Suppressor macrophage treated with lipopolysaccharide for 1 hour (primary cell): ENCODE measurements at places on chromosomes 3 and 15.

GRCh38 chr3:122392868-122393844 lies 9.2 kb downstream of the FAM162A start:
- peak; percentile 85 for DNase-seq

GRCh38 chr3:49747792-49748480 lies 24.2 kb upstream of the GMPPB start:
- no peak for DNase-seq

DNA sequence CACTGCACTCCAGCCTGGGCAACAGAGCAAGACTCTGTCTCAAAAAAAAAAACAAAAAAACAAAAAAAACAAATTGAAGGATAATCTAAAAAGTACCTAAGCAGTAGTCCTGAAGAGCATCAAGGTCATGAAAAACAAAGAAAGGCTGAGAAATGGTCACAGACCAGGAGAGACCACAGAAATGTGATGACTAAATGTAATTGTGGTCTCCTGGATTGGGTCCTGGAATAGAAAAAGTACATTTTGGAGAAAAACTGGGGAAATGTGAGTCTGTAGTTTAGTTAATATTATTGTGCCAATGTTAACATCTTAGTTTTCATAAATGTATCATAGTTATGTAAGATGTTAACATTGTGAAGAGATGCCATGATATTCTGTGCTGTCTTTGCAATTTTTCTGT lies 267.5 kb upstream of the NR2E3 start:
- DNase-seq: no peak

DNA sequence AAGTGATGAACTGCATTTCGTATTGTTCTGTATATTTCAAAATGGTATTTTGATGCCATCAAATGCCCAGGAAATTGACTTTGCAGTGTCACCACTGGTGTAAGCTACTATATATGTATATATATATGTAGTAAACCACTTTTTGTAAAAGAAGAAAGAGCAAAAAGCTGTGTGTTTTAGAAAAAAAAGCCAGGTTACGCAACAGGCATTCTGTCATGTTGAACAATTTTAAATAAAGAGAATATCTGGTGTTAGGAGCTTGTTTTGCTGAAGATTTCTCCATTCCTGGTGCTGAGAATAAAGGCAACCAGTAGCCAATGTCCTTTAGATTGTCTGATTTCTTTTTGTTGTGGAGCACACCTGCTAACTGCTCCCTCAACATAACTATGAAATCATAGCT lies 3.7 kb upstream of the ABHD10 start:
- DNase-seq: no peak

GRCh38 chr3:70726961-70727360 lies 414.5 kb upstream of the MDFIC2 start:
- DNase-seq: no peak

GRCh38 chr3:52707585-52707984 lies 1.7 kb downstream of the SPCS1 start:
- DNase-seq: no peak

GRCh38 chr15:58355973-58356372 lies 75.8 kb upstream of the LIPC start:
- DNase-seq: no peak

DNA sequence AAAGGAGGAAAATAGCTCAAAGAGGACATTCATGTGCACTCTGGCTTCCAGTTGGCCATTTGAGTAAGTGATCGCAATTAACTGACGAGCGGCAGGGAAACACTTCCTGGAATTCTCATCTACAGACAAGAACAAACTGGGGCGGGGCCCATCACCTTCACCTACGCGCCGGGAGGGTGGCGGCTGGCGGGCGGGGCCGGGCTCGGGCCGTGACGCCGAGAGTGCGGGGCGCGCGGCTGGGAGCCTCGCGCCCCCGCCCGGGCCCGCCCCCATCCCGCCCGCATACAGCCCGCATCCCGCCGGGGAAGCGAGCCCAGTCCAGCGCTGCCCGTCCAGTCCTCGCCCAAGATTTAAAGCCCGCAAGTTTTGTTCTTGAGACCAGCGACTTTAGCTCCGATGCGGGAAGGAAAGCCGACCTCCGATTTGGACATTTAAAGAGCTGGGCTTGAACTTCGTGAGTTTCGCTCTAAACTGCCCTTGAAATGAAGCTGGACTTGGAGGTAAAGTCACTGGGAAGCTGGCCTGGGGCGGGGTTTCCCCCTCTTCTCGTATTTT lies at the start of gene B3GNT5:
Gene B3GNT5 (plus strand): TSS at position 281 of the 555 bp plus-strand sequence. CDS start 16,546 bp downstream, outside the sequence.
- DNase-seq: peak; percentile 82

GRCh38 chr15:50224606-50225005 lies 40.9 kb downstream of the HDC start:
- DNase-seq: no peak

GRCh38 chr3:107555359-107555758 lies 32.6 kb downstream of the BBX start:
- DNase-seq: peak; percentile 29

GRCh38 chr3:188734395-188734794 lies 437.4 kb upstream of the TPRG1 start:
- DNase-seq: no peak

GRCh38 chr15:67068710-67069400 lies 3.5 kb downstream of the SMAD3 start:
- peak; percentile 39 for DNase-seq

DNA sequence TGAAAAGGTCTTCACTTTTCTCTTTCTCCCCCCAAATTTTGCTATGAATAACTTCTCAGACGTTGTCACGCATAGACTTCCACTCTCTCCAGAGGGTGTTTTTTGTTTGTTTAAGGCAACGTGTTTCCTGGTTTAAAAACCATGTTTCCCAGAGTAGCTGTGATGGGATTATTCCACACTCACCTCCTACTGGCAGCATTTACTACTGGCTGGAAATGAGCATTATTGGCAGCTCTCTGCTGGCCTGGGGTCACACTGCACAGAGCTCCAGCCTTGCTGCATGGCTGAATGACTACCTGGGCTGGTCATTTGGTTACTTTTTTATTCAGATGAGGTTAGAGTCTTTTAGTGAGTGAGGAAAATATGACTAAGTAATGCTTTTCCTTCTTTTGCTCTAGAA lies 65.2 kb downstream of the RARB start:
- no peak for DNase-seq

- DNase-seq: no peak
Measured at GRCh38 chr3:174460831-174461230, 398.3 kb upstream of the NAALADL2 start.

GRCh38 chr15:52784799-52785671 lies 5.1 kb downstream of the ONECUT1 start:
- DNase-seq: no peak

DNA sequence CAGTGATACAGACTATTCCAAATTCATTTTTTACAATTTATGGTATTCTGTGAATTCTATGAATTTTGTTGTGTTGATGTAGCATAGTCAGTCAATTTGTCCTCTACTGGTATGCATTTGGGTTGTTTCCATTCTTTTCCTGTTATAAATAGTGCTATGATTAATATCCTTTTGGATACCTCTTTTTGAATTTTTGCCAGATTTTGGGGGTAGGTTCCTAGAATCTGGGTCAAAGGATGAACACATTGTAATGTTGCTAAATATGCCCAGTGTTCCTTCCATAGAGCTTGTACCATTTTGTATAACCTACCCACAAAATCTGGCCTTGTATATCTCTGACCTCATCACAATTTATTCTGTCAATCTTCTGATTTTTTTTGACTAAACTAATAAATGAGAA lies 44.4 kb upstream of the C3orf38 start:
- no peak for DNase-seq

GRCh38 chr3:62167566-62168262 lies 205.6 kb downstream of the FEZF2 start:
- no peak for DNase-seq

DNA sequence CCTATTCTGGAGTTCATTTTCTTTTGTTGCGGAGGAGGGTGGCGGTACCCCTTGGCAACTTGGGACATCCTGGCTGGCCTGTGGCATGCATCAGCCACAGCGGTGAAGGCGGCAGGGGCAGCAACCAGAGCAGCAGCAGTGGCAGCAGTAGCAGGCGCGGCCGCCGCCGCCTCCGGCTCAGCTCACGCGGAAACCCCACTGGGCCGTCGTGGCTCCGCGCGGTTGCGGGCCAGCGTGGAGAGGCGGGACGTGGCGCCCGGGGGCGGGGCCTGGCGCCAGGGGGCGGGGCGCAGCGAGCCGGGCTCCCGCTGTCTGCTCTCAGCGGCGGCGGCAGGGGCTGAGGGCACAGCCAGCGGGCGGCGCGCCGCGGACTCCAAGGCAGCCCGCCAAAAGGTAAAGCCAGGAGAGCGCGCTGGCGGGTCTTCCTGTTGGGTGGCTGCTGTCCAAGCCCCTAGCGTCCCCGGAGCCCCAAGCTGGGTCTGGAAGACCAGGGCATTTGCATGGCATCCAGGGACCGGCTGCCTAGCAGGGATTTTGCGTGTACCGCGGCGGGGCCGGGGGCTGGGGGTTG lies 334.4 kb upstream of the THRB start:
- no peak for DNase-seq

DNA sequence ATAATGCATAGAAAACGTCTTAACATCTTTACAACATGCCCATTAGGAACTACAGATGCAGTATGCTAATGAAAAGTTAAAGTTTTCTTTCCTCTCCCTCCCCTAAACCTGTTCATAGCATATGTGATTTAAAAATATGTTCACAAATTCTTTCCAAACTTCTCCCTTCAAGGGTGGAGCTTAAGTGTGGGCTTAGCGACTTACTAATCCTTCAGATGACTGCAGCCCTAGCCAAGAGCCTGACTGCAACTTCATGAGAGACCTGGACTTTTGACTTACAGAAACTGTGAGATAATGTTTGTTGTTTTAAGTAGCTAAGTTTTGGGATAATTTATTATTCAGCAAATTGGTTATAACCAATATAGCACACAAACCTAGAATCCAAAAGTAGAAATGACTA lies 22.0 kb upstream of the ANXA2 start:
- peak; percentile 39 for DNase-seq

GRCh38 chr15:72852273-72852672 lies 68.7 kb upstream of the ADPGK start:
- no peak for DNase-seq

GRCh38 chr3:134317106-134317947 lies 56.9 kb downstream of the AMOTL2 start:
- DNase-seq: no peak

DNA sequence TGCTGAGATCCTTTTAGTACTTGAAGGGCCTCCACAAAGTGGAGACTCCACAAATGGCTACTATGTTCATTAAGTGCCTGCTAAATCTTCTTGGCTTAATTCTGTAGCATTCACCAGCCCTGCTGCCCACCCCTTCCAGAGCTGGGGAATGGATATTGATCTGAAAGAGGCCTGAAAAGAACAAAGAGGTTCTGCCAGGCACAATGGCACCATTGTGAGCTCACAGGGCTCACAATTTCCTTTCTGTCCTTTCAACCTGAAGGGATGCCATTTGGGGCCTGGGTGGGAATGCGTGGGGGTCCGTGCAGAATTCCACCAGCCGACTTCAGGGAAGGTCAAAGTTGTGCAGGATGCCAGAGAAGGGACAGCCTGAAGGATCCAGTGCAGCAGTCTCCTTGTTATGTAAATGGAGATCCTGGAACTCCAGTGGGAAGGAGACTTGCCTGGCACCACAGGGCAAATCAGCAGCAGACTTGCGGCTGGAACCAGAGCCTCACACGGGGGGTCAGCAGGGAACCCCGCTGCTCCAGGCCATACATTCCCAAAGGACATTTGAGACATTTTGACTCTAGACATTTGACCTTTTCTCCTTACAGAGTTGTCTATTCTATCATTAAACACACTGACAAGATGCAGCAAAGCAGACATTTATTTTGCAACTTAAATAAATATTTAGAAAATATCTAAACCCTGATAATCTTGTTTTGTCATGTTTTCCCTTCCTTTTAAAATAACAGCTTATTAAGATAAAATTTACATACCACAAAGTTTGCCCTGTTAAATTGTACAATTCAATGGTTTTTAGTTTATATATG lies 21.5 kb upstream of the MORF4L1 start:
- DNase-seq: no peak

DNA sequence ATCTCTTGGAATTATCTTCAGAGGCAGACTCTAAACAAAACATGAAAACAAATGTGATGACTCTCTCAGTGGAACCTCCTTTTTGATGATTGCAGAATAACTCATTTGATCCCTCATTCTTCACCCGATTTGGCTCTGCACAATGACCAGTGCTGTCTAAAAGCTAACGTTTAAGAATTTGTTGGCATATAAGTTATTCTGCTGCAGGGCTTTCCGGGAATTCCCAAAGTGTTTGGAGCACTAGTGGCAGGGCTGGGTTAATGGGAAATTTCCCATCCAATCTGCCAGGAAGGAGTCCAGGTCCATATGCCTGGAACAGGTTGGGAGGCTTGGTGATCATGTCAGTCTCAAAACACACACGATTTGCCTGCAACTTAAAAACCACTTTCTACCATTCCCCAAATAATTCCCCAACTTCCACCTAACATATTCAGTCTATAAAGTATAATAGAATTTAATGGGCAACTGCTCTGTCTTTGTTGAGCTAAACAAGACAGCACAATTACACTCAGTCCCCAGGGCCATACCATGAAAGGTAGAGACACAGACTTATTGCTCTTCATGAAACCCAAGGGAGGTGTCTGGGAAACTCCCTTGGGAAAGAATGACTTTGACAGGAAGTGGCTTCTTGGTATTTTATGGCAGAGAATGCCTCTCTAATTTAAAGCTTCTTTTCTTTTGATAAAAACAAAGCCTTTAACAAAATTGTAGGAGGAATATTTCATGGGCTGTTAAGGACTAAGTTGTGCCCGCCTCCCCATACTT lies 38.0 kb downstream of the ARRDC4 start:
- DNase-seq: no peak

DNA sequence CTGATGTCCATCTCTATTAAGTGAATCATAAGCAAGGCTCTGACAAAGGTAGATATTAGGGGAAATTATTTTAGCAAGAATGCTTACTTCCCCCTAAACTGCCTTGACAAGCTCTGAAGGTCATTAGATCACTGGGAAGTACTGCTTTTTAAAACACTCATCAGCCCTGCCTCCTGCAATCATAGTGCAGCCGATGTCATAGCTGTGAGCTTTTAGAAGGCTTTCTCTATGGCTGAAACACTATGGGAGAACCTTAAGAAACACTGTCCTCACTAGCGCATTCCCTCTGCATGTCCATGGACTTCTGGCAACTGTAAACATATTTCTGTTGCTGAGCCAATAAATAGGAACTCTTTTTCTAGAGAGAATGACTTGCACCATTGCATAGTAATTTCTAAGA lies 38.7 kb upstream of the PTPRG start:
- peak; percentile 10 for DNase-seq

DNA sequence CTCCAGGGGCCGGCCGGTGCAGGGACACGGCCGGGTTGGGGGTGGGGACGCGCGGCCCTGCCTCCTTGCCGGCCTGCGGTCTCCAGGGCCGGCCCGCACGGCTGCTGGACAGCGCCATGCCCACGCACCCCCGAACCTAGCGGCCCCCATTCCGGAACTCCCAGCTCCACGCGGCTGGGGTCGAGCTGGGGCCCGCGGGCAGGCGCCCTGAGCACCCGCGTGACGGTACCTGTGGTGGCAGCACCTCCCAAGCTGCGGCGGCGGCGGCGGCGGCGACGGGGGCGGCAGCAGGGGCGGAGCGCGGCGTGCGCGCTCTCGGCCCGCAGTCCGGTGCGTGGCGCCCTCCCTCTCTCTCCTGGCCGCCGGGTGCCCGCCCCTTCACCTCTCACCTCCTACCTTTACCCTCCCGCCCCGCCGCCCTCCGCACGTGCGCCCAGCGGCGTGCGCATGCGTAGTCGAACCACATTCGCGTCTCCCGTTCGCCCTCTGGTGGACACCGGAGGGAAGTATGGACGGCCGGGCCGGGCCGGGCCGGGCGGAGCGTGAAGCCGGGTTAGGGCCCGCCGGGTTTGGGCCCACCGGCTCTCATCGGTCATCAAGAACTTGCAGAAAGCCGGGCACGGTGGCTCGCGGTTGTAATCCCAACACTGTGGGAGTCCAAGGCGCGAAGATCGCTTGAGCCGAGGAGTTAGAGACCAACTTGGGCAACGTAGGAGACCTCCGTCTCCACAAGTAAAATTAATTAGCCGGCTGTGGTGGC lies at the start of gene SCAP:
Gene SCAP (minus strand): TSS at position 372 of the 760 bp plus-strand sequence. CDS start 32,948 bp downstream, outside the sequence.
- peak; percentile 94 for DNase-seq
